ENCODE measurements at places on chromosomes 2 and 18.

DNA sequence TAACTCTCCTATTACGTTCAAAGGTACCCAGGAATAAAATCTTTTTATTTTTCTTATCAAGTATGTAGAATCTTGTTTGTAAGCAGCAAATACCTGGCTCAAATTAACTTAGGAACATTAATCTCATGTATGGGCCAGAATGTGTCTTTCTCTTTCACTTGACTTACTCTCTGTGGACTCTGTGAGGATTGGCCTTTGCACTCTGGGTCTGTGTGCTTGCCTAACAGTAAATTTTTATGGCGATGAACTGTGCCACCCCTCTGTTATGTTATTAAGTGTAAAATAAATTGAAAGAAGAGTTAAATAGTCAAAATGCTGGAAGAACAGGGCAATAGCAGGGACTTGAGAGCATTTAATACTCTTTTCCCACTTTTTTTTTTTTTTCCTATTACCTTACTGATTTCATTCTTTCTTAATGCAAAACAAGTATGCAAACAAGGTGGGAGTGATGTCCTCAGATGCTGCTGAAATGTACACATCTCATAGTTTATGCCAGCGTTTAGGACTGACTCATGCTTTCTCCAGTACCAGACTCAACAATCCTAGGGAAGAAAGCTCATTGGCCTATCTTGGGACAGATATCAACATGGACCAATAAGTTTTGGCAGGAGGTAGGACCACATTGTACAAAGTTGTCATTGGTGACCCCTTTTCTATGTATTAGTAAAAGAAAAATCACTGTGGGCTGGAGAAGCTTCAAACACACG is 25.5 kb downstream of the LYPD6 start:
- no peak for DNase-seq

DNA sequence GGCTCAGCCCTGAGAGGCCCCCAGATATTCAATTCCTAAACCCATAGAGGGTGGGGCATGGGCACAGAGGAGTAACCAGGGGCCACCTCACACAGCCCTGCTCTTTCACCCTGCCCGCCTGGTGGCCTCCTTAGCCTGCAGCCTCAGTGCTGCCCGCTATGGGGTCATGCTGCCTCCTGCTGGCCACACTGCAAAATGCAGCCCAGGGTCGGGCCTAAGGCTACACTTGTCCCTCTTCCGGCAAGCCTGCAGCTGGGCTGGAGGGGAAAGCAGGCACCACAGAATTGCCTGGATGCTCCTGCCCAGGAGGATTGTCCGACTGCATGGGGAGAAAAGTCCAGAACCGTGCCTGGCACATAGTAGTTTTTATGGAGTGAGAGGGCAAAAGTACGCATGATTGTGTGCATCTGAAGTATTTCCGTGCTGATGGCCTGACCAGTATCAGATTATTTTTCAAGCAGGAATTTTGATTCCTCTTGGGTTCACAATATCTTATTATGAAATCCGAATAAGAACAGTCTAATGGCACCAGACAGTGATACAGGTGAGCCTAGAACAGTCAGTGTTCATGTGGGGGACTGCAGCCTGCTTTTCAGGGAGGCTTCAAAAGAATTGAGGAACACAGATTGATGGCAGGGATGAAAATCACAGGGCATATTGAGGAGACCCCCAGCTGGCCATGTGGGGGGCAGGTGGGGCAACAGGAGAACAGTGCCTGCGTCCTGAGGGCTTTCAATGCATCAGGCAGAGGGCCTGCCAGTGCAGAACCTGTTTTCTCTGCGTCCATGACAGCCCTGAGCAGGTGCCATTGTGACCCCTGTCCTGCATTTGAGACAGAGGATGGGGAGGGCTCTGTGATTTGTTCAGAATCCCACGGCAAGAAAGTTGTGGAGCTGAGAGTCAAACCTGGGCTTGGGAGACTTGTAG is 51.2 kb upstream of the ALPP start:
- peak; percentile 88 for DNase-seq

DNA sequence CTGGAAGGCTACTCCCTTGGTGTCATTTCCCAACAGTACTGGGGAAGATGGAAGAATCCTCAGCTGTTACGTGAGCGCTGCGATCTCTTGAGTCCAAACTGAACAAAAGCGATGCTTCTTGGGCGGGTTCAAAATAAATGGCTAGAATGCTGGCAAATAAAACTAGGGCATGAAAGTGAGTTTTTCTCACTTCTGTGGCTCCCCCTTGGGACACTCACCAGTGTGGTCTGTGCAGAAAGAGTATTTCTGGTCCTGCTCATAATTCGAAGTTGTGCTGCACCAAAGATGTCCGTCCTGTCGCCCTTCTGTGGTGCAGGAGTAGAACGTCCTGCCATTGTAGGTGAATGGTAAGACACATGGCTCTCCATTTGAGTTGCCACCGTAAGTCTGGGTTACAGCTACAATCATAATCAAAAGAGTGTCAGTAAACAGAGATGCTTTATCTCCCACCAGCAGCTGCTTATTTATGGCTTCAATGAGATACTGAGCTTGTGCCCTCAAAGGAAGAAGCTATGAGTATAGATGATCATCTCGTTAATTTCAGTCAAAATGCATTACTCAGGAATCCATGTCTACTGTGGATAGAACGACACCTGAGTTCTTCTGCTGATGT is 11.8 kb downstream of the FN1 start:
- DNase-seq = no peak

DNA sequence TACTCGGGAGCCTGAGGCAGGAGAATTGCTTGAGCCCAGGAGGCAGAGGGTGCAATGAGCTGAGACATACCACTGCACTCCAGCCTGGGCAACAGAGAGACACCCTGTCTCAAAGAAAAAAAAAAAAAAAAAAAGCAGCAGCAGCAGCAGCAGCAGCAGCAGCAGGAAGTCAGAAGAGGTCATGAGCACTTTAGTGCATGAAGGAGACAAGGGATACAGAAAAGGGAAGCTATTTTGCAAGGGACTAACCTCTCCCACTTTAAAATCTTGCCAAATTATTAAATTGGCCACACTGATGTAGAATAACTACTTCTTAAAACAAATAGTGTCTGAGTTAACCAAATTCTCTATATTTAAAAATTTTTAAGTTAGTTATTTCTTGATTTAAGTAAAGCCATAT is 113.4 kb upstream of the PDE1A start:
- DNase-seq = no peak

- peak; percentile 65 for DNase-seq
Observed at GRCh38 chr2:113251118-113251517, 27.6 kb downstream of the PAX8 start.

DNA sequence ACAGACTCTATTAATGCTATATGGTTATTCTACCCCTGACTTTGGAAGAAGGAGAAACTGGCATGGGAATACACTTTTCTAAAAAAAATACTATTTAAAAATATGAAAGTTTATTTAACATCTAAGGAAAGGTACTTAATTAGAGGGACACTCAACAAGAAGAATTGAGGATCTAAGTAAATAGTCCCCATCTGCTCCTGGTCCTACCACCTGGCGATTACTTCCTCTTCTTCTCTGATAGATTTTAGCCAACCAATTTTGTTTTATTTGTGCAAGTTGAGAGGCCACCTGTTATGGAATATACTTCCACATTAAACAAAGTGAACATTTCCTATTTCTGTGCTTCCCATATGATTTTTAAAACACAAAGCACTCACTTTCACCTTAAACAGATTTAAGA is 111.7 kb downstream of the BCL2 start:
- DNase-seq = no peak

DNA sequence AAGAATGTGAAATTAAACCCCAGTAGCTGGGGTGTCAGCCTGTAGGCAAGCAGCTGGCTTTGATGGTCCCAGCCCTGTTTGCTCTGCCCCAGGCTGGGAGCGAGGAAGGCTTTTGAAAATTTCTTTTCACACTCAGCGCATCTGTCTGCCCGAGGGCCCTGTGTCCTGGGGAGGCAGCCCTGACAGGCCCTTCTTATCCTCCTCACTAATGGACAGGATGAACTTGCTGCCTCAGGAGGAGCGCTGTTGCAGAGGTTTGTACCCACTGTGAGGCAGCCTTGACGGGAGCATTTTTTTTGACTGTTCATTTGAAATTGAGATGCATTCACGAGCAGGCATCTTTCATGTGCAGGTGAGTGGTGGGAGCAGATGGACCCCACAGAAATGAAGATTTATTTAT is 62.4 kb downstream of the SERPINB8 start:
- no peak for DNase-seq

DNA sequence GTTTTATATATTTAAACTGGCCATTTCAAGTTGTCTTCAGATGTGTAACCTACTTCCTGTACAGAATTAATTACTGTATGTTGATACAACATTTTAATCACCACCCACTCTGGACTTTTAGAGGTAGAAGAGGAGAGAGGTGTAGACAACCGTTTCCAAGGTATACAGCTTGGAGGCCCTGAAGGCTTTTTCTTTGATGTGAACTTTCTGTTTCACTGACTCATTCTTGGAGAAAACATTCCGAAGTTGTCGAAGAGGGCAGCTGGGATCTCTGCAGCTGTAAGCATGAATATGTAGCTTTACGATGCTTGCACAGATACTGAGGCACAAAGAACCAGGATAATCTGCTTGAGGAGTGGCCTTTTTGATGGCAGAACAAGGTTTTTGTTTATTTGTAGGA is 137.0 kb downstream of the NCKAP5 start:
- DNase-seq = no peak

DNA sequence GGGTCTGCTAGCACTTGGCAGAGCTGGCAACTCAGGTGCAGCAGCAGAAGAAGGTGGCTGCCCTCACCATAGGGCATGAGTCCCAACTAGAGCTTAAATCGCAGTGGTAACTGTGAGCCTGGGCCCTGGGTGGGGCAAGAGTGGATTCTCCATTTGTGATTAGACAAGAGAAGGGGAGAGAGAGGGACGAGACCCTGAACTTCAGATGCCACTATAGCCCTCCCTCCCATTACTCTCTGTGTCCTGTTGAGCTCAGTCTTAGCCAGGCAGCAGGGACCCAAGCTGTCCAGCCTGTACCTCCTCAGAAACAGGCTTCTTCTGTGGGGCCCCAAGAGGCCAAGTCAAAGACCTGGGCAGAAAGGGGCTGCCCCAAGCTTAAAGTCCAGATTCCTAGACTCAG is 69.7 kb upstream of the B3GNT7 start:
- no peak for DNase-seq

Measured in activated CD4-positive, alpha-beta T cell treated with anti-CD3 and anti-CD28 coated beads, Interleukin-2, amount 10 ng/mL, durations not matched to agents 7 days and 5 days (primary cell).